Mucosa of gallbladder (tissue), 1 donor: ENCODE measurements at places on chromosomes 2 and 18.

DNA sequence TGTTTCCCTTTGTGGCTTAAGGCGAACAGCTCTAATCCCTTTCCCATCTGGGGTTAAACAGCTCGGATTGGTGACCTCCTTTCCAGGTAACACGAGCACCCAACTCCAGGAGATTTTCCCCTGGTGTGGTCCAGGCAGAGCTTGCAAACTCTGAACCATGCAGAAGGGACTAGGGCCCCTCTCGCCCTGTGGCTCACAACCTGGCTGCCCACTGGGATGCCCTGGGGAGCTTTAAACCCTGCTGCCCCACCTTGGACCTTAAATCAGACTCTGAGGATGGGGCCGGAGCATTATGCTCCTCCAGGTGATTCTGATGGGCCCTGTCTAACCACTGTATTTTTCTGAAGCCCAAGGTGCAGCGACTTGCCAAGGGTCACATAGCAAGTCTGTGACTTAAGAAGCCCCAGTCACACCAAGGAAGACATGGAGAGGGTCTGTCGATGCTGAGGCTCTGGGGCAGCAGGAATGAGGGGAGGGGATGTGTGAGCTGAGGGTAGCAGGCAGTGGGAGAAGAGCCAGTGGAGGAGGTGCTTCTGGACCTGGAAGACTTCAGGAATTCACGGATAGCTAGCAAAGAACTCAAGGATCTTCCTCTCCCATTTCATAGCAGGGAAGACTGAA is 5.9 kb downstream of the ARID5A start:
- no peak for DNase-seq

DNA sequence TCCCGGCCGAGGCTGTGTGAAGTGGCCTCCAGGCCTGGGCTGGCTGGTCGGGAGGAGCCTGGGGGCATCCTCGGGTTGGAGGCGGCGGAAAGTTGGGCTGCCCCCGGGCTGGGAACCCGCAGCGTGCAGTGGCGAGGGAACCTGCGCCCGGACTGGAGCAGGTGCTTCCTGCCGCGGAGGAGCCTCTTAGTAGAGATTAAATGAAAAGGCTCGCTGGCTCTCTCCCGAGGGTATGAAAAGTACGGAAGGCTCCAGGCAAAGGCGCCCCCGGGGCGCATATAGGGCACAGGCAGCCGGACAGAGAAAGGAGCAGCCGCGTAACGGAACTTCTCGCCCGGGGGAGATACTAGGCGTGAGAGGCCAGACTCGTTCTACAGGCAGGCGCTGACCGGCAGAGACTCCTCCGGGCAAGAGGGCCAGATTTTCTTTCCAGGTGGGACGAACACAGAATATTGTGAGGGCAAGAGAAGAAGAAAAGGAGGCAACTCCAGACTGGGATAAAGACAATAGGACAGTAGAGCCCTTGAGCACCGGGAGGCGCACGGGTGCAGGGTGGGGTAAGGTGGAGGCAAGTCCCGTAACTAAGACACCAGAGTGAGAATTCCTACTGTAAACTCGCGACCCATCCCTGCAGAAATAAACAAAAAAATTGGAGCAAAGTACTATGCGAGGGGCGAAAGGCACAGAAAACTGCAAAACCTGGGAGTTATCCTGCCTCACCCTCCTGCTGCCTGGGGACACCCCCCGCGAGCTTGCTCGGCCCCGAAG is 816 bp downstream of the CDH2 start:
- no peak for DNase-seq

- no peak for DNase-seq
Observed at GRCh38 chr2:211756266-211756665, 782.3 kb downstream of the ERBB4 start.

DNA sequence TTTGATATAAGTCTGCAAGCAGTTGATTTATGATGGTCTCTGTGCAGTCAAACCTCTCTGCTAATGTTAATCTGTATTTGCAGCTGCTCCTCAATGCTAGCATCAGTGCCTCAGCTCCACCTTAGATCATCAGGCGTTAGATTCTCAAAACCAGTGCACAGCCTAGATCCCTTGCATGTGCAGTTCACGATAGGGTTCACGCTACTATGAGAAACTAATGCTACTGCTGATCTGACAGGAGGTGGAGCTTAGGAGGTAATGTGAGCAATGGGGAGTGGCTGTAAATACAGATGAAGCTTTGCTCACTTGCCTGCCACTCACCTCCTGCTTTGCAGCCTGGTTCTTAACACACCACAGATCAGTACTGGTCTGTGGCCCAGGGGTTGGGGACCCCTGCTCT is 18.4 kb downstream of the RBKS start:
- no peak for DNase-seq

GRCh38 chr2:95042472-95043271 is 17.2 kb downstream of the MAL start:
- no peak for DNase-seq

DNA sequence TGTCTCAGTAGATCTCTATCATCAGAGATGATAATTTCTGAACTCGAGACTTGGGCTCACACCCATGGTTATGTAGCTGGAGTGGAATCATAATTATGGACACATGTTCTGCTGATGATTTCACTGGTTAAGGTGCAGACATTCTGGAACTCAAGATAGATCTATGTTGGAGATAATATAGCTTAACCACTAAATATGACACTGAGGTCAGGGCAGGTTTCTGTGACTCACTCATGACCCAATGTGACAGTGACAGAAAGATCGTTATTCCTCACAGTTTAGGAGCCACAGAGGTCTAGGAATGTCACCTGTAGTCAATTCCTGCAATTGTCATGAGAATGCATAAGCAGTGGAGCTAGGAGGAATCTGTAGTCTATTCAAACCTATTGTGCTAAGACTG is 828.6 kb downstream of the TRIB2 start:
- no peak for DNase-seq

DNA sequence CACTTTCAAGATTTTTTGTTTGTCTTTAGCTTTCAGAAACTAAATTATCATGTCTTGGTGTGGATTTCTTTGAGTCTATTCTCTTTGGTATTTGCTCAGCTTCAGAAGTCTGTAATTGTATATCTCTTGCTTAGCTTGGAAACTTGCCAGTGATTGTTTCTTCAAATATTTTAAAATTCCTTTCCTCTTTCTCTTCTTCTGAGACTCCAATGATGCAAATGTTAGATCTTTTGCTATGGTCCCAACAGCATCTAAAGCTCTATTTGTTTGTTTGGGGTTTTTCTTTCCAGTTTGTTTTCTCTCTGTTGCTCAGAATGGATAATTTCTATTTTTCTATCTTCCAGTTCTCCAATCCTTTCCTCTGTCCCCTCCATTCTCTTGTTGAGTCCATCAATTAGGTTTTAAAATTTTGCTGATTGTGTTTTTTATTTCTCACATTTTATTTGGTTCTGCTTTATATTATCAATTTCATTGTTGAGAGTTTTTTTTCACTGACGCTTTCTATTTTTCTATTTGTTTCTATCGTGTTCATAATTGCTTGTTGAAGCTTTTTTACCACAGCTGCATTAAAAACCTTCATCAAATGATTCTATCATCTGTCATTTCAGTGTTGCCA is 81.5 kb upstream of the DAPL1 start:
- DNase-seq, result no peak

GRCh38 chr2:6833300-6833604 is 32.5 kb downstream of the CMPK2 start:
- DNase-seq, result no peak

GRCh38 chr2:191611614-191612013 is 66.3 kb upstream of the NABP1 start:
- no peak for DNase-seq

DNA sequence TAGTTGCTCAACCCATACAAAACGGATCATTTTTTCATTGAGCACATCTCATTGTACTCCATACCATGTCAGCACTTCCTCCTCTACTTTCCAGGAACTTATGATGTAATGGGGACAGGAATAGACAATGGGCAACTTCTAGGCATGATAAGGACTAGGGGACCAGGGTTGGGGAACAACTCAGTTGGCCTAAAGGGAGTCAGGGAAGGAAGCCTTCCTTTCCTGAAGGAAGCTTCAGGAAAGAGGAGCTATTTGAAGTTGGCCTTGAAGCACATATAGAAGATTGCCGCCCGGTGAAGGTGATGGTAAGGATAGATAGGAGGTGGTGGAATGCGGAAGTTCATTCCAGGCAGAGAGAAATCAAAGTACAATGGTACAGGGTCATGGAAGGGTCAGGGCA is 283.9 kb downstream of the SLC8A1 start:
- peak; percentile 22 for DNase-seq

DNA sequence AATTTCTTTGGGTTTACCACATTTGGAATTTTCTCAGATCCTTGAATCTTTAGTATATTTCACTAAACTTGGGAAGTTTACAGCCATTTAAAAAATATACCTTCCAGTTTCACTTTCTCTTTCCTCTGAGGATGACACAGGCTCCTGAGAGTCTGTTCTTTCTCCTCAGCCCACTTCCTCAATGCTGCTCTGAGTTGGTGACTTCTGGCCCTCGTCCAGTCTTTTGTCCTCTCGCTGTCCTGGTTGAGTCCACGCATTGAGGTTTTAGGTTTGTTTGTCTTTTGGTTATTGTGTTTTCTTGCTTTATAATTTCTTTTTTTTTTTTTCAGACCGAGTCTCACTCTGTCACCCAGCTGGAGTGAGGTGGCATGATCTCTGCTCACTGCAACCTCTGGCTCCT is 40.7 kb upstream of the GALR1 start:
- peak; percentile 51 for DNase-seq

- DNase-seq, result no peak
Observed at GRCh38 chr2:231627384-231628120, 34.9 kb downstream of the TEX44 start.

GRCh38 chr2:74894272-74894981 is 60.5 kb downstream of the HK2 start:
- DNase-seq, result no peak

DNA sequence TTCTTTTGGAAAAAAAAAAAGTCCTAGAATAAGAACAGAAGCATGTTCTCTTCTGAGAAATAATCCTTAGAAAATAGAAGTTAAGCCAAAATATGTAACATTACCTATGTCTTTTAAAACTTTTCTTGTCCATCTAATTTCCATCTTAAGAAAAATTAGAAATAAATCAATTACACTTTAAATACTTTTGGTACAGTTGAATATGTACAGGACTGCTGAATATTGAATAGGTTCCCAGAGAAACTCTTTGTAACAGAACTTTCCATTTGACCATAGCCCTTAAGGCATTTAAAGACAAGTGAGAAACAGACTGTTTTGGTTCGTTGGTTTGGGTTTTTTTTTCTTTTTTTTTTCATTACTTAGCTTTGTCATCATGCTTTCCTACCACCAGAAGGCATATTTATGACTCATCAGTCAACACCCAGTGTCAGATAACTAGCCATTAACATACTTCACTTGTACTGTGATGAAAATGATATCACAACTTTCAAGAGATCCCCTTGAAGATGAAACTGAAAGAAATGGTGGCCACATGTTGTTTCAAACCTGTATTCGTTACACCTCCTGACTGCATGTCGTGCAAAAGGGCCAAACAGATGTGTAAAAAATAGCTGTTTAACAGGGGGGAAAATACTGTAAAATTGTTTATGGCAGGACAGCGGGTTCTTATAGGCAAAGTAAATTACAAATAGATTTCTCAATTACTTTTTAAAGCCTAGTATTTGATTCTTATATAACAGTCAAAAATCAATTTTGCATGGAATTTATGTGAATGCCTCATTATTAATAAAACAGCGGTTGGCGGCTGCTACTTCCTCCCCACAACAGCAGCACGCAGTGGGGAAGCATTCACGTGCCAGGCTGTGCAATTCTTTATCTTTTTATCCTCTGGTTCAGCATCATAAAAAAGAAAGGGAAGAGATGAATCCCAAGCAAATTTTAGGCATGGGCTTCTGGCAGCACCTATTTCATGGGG is 280.7 kb upstream of the HNRNPA3 start:
- no peak for DNase-seq

- no peak for DNase-seq
Observed at GRCh38 chr18:55237660-55238059, 278.4 kb upstream of the CCDC68 start.

DNA sequence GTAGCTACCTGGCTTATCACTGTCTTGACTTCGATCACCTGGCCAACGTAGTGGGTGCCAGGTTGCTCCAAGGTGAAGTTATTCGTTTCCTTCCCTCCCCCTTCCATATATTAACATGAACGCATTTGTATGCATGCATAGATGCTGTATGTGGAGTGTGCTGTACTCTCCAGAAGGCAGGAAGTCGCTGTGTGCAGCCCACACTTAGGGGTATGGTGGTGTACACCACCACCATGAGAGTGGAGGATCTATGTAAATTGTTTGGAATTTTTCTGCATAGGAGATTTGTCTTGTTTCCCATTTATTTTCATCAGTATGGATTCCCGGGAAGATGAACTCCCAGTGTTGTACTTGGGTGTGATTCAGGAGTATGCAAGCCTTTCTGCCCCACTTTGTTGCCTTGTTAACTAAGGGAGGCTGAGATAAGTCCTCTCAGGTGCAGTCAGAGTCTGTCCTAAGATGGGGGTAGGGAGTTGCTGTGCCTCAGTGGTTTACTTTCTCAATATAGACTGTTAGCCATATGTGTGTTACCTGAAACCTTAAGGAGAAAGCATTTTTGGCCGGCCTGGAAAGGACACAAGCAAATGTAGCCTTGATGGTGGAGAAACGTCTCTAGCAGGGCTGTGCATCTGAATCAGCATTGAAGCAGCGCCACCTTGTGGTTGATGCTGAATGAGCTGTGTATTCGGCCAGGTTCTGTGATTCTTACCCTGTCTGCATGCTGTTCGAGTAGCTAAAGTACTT is 149.8 kb downstream of the TANC1 start:
- DNase-seq, result peak; percentile 90

DNA sequence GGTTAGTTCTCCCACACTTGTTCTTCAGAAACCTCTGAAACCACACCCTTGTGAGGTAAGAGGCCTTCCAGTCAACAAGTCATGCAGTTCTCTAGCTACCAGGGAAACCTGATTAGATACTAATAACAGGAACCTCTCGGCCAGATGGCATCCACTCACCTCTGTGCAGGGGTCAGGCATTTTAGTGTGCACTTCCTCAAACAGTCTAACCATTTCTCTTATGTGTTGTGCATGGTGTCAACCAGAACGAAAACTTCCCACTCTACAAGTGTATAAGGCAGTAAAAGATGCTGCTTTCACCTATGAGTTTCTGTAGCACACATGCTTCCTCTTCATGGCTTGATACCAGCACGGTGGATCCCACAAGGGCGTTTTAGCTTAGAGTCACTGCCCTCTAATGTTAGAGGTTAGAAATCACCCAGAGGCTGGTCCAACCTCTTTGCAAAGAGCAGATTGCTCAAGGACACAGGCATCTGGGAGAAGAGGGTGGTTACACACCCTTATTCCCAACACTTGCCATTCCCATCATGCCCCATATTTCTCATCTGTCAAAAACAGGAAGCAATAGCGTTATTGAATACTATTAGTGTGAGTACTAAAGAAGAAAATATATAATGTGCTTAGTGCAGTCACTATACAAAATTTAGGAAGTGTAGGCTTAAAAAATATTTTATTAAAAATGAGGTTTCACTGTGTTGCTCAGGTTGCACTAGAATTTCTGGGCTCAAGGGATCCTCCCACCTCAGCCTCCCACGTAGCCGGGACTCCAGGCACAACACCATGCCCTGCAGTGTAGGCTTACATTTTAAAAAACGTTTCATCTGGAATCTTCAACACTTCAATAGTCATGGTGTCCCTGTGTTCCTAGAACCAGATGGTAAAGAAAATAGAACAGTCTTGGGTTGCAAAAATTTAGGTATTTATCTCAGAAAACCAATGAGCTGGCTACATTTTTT is 34.5 kb upstream of the RAB31 start:
- peak; percentile 78 for DNase-seq

- no peak for DNase-seq
Observed at GRCh38 chr2:127735044-127735443, 33.7 kb downstream of the SFT2D3 start.
